ENCODE measurements at places on chromosomes 5 and 9.

- no peak for DNase-seq
Measured at GRCh38 chr9:97132865-97133264, 93.9 kb upstream of the CTSV start.

DNA sequence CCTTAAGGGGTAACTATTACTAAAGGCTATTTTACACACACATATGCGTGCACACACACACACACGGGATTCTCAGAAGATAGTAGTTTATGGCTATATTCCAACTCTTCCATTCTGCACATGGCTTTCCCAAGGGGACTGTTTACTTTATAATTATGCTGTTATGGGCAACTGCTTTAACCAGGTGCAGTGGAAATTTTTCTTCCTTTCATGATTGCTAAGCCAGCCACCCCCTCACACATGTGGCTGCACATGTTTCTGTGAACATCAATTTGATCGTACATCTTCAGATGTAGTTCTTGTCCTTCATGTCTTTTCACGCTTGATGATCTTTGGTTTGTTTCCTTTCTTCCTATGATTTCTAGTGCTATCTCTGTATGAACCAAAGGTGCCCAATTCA is 37.0 kb downstream of the MRPS30 start:
- no peak for DNase-seq

- DNase-seq: no peak
Measured at GRCh38 chr9:124855944-124856765, 2.9 kb downstream of the WDR38 start.

DNA sequence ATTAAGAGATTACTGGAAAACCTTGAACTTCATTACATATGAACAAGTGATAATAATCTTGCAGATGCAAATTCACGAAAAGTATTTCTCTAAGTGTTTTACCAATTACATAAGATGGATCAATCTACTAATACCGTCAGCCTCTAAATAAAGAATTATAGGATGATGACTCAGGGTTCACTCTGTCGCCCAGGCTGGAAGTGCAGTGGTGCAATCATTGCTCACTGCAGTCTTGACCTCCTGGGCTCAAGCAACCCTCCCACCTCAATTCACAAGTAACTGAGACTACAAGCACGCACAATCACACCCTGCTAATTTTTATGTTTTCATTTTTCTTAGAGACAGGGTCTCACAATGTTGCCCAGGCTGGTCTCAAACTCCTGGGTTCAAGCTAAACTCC is 56.1 kb downstream of the CHD1 start:
- no peak for DNase-seq

DNA sequence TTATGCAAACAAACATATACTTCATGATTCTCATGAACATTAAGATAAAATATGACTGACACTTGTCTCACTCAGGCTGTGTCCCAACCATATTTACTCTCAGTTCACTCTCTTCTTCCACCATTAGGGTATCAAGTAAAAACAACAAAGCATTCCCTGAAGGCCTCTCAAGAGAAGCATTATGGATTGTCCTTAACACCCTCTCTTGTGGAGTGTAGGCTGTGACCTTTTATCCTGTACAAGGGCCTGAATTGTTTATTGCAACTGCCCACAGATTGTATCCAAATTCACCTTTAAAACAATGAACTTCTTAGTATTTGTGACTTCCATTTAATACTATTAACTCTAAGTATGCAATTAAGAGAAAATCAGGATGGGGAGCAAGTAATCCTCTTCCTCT is 78.1 kb downstream of the RICTOR start:
- no peak for DNase-seq

GRCh38 chr9:13447843-13448422 is 168.4 kb upstream of the MPDZ start:
- no peak for DNase-seq

- DNase-seq: no peak
Measured at GRCh38 chr5:173672891-173673290, 56.4 kb upstream of the BOD1 start.

DNA sequence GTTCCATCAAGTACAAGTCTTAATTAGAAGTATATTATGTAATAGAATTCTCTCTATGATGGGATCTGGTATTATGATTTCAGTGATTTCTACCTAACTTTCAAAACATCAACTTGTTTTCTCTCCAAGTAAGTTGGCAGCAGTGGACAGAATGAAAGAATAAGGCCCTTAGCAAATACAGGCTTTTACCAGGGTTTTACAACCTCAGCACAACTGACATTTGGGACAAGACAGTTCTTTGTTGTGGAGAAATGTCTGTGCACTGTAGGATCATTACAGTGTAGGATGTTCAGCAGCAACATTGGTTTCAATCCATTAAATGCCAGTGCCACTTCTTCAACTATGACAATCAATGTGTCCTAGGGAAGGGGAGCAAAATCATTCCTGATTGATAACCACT is 48.8 kb downstream of the MLANA start:
- no peak for DNase-seq

- DNase-seq: no peak
Measured at GRCh38 chr9:37374892-37375291, 47.6 kb upstream of the GRHPR start.

GRCh38 chr9:34380511-34381315 is 4.0 kb upstream of the MYORG start:
- DNase-seq: peak; percentile 85

GRCh38 chr5:159049844-159050315 is 49.8 kb downstream of the EBF1 start:
- DNase-seq: no peak

GRCh38 chr5:55172051-55172899 is 702 bp downstream of the CDC20B start:
- peak; percentile 37 for DNase-seq

DNA sequence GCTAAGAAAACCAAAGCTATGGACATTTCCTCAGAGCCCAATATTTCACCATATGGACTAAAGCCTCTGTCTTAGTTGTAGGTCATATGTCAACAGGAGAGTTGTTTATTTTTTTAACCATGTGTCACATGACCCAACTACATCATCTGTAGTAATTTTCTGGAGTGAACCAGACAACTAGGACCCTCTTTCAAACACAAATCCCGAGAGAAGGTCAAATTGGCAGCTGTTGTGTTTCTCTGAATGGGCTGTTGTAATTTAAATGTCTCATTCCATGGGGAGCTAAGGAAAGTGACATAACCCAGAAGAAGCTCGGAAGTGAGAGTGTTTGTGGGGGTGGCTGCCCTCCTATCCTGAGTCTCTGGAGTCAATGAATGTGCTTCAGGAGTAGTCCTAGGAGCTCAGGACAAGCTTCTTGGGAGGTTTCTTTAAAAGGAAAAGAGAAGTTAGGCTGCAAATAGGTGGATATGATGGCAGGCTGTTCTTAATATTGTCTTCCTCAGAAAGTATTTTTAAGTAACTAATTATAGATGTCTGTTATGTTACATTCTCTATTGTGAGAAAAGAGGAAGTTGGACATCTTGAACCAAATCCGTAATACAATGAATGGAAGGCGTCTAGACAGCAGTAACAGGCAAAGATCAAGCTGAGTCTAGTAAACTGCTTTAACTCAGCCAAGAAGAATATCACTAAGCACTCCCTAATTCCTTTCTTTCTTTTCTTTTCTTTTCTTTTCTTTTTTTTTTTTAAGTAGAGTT is 50.1 kb downstream of the TMEM167A start:
- DNase-seq: no peak

DNA sequence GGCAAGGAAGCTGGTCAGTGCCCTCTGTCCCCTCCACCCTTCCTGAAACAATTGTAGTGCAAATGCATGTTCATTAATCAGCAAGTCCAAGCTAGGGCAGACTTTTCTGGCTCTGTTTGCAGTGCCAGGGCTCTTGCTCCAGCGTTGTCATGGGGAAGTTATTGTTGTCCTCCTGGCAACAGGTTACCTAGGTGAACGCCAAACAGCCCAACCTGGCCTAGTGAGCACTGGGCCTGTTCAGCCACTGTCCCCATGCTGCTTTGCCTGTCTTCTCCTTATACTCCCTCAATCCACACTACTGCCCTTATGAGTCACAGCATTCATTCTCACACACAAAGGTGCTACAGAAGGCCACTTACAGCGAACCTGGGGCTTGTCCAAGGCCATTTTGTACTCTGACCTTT is 34.5 kb upstream of the GLIS3 start:
- no peak for DNase-seq

DNA sequence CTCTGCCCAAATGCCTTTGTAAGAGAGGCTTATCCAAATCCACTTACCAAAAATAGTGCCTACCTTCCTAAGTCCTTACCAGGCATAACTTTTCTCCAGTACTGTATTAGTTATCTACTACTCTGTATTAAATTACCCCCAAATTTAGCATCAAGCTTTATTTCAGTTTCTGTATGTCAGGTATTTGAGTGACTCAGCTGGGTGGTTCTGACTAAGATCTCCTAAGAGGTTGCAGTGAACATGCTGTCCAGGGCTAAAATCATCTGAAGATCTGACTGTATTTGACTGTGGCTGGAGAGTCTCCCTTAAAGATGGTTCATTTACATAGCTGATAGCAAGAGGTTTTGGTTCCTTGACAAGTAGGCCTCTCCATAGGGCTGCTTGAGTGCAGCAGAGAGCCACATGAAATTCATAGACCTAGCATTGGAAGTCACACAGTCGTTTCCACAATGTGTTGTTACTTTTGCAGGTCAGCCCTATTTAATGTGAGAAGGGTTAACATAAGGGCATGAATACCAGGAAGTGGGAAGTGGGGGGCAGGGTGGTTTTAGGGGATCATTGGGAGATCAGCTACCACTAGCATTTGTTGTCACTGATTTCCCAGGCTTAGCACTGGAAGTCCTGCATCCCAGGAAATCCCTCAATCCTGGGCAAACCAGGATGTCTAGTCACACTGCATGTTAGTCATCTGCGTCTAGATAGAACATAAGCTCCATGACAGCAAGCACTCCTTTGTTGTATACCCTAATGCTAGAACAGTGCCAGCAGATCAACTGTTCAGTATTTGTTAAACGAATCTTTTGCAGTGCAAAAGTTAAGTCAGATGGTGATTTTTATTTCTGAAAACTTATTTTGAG is 2.0 kb upstream of the ZNF622 start:
- DNase-seq: no peak

DNA sequence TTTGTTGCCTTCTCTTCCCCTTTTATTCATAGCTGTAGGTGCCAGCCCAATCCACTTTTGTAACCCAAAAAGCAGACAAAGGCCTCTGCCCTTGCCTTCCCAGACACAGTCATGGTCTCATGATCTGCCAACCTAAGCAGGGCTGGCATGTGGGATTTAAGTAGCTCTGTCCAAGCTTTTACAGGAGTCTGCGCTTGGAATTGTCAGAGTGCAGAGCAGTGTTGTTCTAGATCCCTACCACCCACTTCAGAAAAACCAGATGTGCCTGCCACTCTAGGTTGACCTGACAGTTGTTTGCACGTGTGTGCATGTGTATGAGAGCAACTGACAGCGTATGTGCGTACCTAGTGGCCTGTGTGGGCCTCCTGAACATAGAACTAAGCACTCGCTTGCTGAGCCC is 87.8 kb upstream of the SPRY4 start:
- no peak for DNase-seq

DNA sequence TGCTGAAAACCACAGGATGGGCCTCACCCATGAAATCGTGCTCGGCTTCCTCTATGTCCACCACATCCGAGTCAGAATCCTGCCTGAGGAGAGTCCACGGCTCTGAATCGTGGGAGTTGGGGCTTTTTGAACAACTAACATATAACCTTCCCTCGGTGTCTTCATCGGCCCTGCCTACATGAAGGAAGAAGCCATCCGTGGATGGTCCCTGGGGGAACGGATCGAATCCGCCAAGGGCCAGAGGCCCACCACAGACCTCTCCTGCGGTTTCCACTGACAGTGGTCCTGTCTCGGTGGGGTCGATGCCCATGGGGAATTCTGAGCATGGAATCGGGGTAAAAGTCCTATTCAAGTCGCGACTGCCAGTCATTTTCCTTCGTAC is 85.0 kb downstream of the CAMSAP1 start:
- DNase-seq: no peak

GRCh38 chr5:31172881-31173280 is 20.6 kb upstream of the CDH6 start:
- DNase-seq: no peak

GRCh38 chr5:10120934-10121333 is 128.8 kb downstream of the ATPSCKMT start:
- DNase-seq: no peak

- no peak for DNase-seq
Measured at GRCh38 chr5:123215929-123216702, 127.1 kb downstream of the PRDM6 start.

DNA sequence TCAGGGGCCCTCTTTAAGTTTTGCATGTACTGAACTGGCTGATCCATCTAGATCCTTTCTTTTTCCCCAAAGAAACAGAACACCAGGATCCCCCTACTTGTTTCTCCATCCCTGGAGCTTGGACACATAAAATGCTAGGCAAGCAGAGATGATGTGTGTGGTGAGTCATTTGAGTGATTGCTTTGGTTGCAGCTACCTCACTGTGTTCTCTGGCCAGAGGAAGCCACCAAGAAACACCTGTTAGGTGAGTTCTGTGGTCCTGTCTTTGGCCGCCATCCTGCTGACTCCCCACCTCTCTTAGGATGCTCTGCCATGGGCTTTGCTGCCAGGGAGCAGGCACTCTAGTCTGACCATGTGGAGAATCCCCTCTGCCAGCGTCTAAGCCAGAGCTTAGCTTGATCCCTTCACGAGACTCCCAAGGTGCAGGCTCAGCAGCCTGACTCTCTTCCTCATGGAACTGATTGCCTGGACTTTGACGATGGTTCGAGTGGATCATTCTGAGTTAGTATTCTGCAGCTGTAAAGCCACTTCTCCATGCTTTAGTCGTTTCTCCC is 27.3 kb upstream of the DENND1A start:
- no peak for DNase-seq

GRCh38 chr9:134136118-134136995 is 475 bp downstream of the WDR5 start:
- DNase-seq: no peak

- DNase-seq: no peak
Measured at GRCh38 chr5:148808864-148809642, 17.4 kb upstream of the ADRB2 start.

DNA sequence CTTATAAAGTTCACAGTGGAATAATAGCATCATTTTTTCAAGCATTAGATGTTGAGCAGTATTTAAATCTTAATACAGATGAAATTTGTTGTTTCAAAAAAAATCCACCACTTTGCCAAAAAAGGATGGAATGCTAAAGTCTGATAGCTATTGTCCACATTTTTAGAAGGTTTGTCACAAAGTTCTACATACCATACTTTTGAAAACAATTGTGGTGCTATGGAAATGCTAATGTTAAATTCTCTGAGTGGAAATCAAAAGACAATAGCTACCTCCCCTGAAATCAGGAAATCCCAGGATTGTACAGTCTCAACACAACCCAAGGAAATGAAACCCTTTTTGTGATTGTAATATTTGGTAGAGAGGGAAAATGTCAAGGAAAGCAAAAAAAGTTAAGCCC is 19.3 kb upstream of the GRAMD2B start:
- DNase-seq: no peak

- no peak for DNase-seq
Measured at GRCh38 chr5:112238473-112238872, 180.6 kb downstream of the EPB41L4A start.

- no peak for DNase-seq
Measured at GRCh38 chr5:170216257-170216864, 16.4 kb upstream of the C5orf58 start.

GRCh38 chr9:91784673-91785446 is 165.2 kb downstream of the ROR2 start:
- DNase-seq: no peak

Measured in T-helper 2 cell (primary cell).